GM12864 (cell line): ENCODE measurements at places on chromosomes 11 and 22.

- no peak for DNase-seq
Measured at GRCh38 chr11:27696115-27696514, 4.1 kb downstream of the BDNF start.

DNA sequence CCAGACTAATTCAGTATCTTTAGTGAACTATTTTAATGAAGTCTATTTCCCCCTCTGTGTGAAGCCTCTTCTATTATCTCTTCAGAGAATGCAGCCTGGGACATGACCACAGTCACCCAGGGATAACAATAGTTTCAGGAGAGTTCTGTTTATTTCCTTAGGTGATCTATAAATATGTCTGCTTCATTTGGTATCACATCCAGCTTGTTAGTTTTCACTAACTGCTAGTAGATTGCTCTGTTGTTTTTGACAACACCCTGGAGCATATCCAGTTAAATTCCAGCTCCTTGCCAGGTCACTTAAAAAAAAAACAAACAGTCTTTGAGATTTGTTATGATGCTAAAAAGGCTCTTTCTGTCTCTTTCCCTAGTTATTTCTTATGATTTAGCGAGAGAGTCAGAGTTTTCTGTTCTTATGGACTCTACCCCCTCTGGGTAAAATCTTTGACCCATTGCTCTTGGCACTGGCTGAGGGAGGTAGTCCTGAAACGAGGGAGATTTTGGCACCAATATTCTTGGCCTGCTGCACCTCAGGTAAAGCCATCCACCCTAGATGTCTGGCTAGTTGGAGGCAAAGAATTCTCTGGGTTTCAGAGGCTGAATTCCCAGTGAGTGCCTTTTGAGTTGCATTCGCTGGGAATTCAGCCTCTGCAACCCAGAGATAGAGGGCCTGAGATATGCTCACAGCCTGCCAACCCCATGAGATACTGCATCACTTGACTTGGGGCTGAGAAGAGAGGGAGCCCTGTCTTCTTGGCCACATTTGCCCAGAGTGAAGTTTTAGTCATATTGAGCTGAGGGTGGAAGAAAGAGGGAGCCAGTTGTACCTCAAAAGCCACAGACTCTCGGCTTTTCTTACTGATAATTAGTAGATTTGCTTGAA, 159.1 kb downstream of the PGR start:
- DNase-seq: no peak

- no peak for DNase-seq
Measured at GRCh38 chr11:134752964-134753770, 341.1 kb upstream of the B3GAT1 start.

GRCh38 chr11:100785148-100785983, 98.3 kb downstream of the ARHGAP42 start:
- no peak for DNase-seq

GRCh38 chr11:94650756-94651155, 83.6 kb downstream of the PIWIL4 start:
- no peak for DNase-seq

- no peak for DNase-seq
Measured at GRCh38 chr11:26043665-26044064, 288.3 kb upstream of the ANO3 start.

DNA sequence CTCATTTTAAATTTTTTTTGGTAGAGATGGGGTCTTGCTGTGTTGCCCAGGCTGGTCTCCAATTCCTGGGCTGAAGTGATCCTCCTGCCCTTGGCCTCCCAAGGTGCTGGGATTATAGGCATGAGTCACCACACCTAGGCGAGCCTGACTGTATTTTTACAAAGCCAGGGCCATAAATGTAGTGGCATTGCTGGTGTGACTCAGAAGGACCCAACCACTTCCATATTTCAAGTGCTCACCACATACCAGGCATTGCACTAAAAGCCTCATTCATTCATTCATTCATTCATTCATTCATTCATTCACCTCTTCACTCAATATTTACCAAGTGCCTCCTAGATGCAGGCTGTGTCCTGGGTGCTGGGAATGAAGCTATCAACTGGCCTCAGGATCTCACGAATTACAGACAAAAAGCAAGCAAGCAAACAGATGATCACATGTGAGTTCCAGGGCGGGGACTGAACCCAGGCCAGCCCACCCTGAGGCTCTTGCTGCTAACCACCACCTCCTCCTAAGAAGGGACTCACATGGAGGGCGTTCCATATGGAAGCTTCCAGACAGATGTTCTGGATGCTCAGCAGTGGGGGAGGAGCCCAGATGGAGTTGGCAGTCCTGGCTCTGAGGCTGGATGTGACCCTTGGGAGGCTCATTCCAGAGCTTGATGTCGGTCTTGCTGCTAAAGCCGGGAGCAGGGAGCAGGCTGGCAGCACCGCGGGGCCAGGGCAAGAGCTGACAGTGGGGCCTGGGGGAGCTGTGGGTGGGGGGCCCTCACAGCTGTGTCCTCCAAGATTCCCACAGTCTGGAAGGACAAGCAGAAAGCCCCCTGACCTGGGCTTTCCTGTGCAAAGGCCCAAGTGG, 158.8 kb downstream of the CTTN start:
- DNase-seq: no peak

DNA sequence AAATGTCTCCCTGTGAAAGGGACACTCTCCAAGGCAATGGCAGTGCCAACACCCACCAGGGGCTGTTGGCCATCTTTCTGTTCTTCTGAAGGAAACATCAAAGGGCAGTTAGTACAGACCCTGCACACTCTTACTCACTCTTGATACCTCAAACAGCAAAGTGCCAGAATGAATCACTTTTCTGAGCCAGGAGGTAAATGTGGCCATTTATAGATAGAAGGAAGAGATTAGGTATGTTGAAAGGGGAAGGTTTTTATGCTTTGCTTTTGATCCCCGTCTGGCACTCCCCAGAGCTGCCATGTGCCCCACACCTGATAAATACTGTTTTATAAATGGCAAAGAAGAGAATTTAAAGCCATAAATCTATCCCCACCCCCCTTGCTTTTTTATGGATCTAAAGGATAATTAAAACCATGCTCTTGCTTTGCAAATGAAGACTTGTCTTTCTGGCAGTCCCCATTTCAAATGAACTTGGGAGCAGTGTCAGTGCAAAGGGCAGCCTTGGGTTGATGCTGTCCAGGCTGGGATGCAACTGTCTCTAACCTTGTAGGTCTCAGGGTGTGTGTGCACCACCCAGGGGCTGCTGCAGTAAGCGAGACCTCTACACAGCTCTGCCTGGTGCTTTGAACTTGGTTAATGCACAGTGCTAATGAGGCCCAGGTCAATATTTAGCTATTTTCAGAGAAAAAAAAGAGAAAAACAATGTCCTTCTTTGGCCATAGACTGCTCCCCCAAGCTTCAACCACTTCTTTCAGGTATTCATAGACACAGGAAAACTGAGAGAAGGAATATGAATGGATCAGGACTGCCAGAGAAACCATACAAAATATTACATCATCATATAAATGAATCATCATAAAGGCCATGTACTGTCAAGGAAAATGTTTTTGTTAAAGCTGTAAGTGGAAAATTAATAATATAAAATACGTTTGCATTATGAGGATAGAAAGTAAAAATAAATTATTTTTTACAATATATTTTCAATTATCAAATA, 207.5 kb downstream of the ETS1 start:
- DNase-seq: no peak

DNA sequence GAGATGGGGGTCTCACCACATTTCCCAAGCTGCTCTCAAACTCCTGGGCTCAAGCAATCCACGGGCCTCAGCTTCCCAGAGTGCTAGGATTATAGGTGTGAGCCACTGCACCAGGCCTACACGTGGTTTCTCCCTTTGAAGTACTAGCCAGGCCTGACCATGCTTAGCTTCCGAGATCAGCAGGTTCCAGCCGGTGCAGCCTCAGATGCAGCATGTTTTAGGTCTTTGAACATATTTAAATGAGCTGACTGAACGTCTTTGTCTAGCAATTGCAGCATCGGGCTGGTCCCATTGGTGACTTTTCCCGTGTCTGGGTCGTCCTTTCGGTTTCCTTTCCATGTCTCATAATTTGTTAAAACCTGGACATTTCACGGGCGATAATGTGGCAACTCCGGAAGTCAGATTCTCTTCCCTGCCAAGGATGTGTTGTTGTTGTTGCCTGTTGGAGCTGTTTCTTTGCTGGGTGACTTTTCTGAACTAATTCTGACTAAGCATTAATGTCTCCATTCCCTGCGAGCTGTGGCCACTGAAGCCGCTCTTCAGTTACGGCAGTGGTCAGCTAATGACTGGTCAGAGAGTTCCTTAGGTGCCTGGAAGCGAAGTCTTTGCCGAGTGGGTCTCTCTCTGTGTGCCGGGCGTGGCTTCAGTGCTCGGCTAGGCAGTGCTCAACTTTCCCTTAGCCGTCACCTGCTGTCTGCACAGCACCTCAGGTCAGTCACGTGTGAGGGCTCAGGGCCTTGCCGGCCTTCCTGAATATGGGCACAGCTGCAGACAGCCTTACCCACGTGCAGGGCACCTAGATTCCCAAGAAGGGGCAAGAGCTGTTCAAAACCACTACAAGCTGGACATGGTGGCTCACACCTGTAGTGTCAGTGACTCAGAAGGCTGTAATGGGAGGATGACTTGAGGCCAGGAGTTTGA, 3.8 kb upstream of the CYP2D6 start:
- DNase-seq: no peak

GRCh38 chr22:41983513-41984405, 14.5 kb downstream of the SEPTIN3 start:
- DNase-seq: no peak

- no peak for DNase-seq
Measured at GRCh38 chr11:11608783-11609232, 13.0 kb downstream of the GALNT18 start.

- DNase-seq: no peak
Measured at GRCh38 chr22:50320116-50320515, 6.7 kb downstream of the DENND6B start.

DNA sequence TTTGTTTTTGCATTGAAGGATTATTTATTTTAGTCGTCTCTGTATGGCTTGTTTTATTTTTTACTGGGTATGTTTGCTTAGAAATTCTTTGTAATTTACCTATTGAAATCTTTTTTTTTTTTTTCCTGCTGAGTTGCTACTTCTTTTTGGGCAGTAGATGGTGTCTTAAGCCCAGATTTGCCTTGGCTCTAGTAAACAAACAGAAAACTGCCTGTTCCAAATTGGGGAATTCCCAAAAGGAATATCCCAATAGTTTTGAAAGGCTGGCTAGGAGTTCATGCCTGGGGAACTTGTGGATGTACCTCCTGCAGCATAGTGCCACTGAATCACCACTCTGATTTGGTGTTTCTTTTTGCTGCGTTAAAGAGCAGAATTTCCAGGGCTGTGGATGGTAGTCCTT, 17.7 kb downstream of the PAMR1 start:
- no peak for DNase-seq

DNA sequence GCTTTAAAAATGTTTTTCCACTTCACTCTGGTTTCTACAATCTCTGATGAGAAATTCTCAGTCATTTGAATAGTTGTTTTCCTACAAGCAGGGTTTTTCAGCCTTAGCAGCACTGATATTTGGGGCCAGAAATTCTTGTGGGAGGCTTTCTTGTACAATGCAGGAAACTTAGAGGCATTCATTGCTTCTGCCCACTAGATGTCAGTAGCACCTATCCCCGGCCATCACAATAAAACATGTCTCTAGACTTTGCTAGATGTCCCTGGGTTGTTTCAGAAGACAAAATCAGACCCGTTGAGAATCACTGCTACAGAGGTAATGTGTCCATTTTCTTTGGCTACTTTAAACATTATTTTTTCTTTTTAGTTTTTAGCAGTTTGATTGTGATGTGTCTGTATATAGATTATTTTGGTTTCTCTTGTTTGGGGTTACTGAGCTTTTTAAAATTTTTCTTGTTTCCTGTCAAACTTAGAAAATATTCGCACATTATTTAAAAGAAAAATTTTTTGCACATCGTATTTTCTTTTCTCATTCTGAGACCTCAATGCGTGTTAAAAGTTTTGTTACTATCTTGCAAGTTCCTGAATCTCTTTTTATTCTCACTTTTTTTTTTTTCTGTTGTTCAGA, 60.8 kb upstream of the CCDC179 start:
- no peak for DNase-seq

DNA sequence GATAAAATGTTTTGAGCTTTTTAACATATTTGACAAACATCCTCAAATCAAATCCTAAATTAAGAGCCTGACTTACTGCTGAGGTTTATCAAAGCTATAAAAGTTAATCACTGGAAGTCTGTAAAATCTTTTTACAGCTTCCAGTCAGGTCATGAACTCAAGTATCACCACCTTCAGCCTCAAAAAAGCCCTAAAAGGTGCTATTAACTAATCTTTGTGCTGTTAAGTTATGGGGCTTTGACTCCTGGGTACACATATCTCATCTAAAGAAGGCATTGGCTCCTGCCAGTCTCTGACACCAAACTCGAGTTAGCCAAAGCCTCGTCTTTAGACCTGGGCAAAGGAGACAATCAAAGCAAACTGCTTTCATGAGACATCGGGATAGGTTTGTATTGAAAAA, 34.0 kb upstream of the CBX6 start:
- no peak for DNase-seq

- DNase-seq: no peak
Measured at GRCh38 chr11:125502198-125502597, 6.1 kb upstream of the FEZ1 start.

- DNase-seq: no peak
Measured at GRCh38 chr11:95338430-95338991, 107.5 kb upstream of the SESN3 start.

GRCh38 chr11:14190992-14191778, 167.8 kb downstream of the RRAS2 start:
- DNase-seq: no peak

- DNase-seq: no peak
Measured at GRCh38 chr22:48640890-48641841, 1186.5 kb downstream of the BRD1 start.

GRCh38 chr11:70528794-70529580, 130.7 kb downstream of the CTTN start:
- DNase-seq: no peak

- DNase-seq: no peak
Measured at GRCh38 chr11:45894555-45895247, 9.2 kb downstream of the MAPK8IP1 start.

- DNase-seq: no peak
Measured at GRCh38 chr11:27233654-27234042, 129.4 kb downstream of the CCDC34 start.

DNA sequence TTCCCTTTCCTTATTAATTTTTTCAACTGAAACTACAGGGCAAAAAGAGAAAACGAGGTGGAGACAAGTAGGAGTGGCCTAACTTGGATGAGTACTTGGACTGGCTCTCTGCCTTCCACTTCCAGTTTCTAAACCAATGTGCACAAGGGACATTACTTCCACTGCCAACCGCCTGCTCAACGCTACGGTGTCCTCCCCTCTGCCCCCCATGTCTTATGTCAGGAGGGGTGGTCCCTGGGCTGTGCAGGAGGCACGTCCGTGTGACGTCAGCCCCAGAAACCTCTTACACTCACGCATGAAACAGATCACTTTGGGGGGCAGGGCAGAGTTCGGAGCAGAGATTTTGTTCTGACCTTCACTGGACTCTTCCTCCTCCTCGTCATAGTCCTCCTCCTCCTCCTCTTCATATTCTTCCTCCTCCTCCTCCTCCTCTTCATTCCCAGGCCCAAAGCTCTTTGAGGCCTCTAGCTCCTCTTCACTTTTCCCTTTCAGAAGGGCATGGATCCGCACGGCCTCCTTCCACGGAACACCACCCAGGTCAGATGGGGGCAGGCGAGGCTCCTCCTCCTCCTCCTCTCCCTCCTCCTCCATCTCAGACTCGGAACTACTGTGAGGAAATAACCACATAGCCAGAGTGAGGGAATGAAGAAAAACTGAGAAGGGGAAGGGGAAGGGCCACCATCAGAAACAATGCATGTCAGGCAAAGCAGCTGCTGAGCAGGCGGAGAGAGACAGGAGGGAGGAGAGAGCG, 57.4 kb upstream of the BID start:
- DNase-seq: no peak

GRCh38 chr11:30317030-30317429, 5.9 kb upstream of the ARL14EP start:
- no peak for DNase-seq
